ENCODE measurements at places on chromosomes 4 and X.

GRCh38 chr4:185145572-185145971, 2.5 kb downstream of the SLC25A4 start:
- H3K27ac ChIP-seq: no peak overlapping the region
- no peak for DNase-seq
- H3K4me3 ChIP-seq: no peak overlapping the region
- no peaks in the 10 kb centered on the region for H3K27me3 ChIP-seq

GRCh38 chr4:10096978-10097335, 19.6 kb downstream of the WDR1 start:
- no peaks in the 10 kb centered on the region for H3K27me3 ChIP-seq
- peaks cover 65% of the 10 kb centered on the region for H3K36me3 ChIP-seq
- peaks cover 88% of the 10 kb centered on the region for H3K4me1 ChIP-seq
- peak overlapping the region; percentile 92 for H3K27ac ChIP-seq

GRCh38 chrX:2552621-2553201, 51.9 kb upstream of the DHRSX start:
- no peak overlapping the region for H3K27ac ChIP-seq
- H3K4me1 ChIP-seq: no peaks in the 10 kb centered on the region
- H3K4me3 ChIP-seq: no peak overlapping the region
- peaks cover 54% of the 10 kb centered on the region for H3K27me3 ChIP-seq
- H3K36me3 ChIP-seq: no peaks in the 10 kb centered on the region

DNA sequence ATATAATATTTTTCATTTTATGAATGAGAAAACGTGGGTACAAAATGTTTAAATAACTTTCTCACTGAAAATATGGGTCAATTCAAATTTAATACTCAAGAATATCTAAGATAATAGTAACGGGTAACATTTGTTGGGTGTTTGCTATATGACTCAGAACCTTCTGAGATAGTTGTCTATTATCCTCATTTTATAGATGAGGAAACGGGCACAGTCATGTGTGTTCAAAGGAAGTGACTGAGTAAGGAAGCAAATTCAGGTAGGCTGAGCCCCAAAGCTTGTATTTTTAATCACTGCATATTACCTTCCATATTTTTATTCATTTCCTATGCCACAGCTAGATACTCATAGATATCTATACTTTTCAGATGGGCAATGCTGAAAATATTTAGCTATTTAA, 12.2 kb upstream of the CAMK2D start:
- peaks cover 2% of the 10 kb centered on the region for H3K36me3 ChIP-seq
- no peak for DNase-seq
- peaks cover 6% of the 10 kb centered on the region for H3K4me1 ChIP-seq
- no peak overlapping the region for H3K4me3 ChIP-seq
- no peak overlapping the region for H3K27ac ChIP-seq

- no peak for DNase-seq
- no peak overlapping the region for H3K4me3 ChIP-seq
- H3K4me1 ChIP-seq: no peaks in the 10 kb centered on the region
- no peaks in the 10 kb centered on the region for H3K36me3 ChIP-seq
These were observed 210.2 kb downstream of the DMD start for GRCh38 chrX:33001107-33001506.

DNA sequence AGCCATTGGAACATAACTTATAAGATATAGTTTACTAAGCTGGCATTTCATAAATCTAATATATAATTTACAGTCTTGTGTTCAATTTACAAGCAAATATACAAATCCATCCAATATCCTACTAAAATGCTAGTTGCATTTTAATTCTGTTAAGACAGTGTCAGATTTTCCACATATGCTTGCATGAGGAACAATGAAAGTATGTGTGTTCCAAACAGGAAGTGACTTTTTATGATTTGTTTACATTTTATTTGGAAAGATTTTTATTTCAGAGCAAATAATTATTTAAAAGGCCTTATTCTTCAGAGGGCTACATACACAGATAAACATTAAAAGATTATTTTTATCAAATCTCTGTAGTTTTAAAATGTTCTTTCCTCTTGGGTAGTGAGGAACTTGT, 130.1 kb downstream of the KLHL34 start:
- no peaks in the 10 kb centered on the region for H3K36me3 ChIP-seq
- DNase-seq: no peak
- no peak overlapping the region for H3K4me3 ChIP-seq
- H3K27me3 ChIP-seq: no peaks in the 10 kb centered on the region
- no peaks in the 10 kb centered on the region for H3K4me1 ChIP-seq
- H3K27ac ChIP-seq: no peak overlapping the region

DNA sequence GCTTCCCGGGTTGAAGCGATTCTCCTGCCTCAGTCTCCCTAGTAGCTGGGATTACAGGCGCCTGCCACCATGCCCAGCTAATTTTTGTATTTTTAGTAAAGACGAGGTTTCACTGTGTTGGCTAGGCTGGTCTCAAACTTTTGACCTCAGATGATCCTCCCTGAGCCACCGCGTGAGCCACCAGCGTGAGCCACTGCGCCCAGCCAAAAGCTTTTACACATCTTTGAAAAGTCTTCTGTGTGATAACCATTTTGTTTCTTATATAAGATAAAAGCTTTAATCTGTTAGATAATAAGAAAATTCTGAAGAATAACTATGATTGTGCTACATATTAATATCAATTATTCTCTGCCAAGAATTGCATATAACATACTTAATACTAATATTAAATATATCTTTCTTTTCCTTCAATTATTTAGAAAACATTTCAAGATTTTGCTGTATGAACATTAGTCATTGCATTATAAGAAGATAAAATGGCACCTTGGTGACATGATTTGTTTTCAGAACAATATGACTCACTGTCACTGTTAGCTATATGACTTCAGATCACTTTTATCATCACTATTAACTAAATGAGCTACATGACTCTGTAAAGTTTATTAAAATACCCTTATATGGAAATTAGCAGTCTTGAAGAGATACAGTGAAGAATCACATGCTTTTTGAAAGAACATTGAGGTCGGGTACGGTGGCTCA, 33.4 kb downstream of the RUFY3 start:
- no peak overlapping the region for H3K4me3 ChIP-seq
- DNase-seq: no peak
- peaks cover 28% of the 10 kb centered on the region for H3K4me1 ChIP-seq
- peaks cover 3% of the 10 kb centered on the region for H3K36me3 ChIP-seq
- no peak overlapping the region for H3K27ac ChIP-seq
- no peaks in the 10 kb centered on the region for H3K27me3 ChIP-seq

DNA sequence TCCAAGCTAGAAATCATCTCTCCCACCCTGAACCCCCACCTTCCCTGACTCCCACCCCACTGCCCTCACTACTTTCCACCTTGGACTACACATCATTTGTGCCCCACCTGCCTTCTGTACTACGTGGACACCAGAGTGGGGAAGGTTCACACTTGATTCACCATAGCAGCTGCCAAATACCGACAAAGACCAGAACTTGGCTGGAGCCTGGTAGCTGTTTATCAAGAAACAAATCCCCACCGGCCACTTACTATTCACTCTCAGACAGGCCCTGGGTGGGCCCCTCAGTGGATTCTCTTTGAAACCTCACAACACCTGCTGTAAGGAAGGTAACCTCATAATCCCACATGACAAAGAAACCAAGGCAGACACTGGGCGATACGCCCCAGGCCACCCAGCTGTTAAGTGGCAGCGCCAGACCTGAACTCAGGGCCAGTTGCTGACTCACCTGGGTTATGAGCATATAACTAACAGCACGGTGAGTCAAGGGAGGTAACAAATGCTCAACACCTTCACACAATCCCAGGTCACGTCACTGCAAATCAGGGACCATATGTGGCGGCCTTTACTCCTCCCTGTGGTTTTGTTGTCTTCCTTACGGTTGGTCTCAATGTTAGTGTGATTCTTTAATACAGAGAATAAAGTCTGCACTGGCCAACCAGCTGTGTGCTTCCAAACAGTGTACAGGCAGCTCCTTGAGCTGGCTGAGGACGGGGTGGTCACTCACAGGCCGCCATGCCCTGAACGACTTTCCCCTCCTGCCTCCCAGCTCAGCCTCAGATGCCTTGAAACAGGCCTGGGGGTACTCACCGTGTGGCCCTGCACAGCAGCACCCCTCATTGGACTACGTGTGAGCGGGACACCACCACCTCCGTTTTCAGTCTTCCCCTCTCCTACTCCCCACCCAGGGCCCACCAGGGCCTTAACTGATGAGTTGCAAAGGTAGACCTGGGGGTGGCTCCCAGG, 7.5 kb downstream of the WDR1 start:
- H3K27me3 ChIP-seq: no peaks in the 10 kb centered on the region
- peaks cover 99% of the 10 kb centered on the region for H3K4me1 ChIP-seq
- DNase-seq: no peak
- H3K27ac ChIP-seq: peak overlapping the region; percentile 88
- peaks cover 51% of the 10 kb centered on the region for H3K36me3 ChIP-seq

- DNase-seq: no peak
- H3K36me3 ChIP-seq: peaks cover 3% of the 10 kb centered on the region
- no peak overlapping the region for H3K4me3 ChIP-seq
- no peaks in the 10 kb centered on the region for H3K27me3 ChIP-seq
- H3K4me1 ChIP-seq: peaks cover 31% of the 10 kb centered on the region
These were observed 179.0 kb upstream of the RASGEF1B start for GRCh38 chr4:81650606-81651242.

- no peaks in the 10 kb centered on the region for H3K4me1 ChIP-seq
- H3K27ac ChIP-seq: no peak overlapping the region
- no peak overlapping the region for H3K4me3 ChIP-seq
- no peaks in the 10 kb centered on the region for H3K27me3 ChIP-seq
These were observed 1163.5 kb upstream of the PABPC4L start for GRCh38 chr4:135365065-135365464.

DNA sequence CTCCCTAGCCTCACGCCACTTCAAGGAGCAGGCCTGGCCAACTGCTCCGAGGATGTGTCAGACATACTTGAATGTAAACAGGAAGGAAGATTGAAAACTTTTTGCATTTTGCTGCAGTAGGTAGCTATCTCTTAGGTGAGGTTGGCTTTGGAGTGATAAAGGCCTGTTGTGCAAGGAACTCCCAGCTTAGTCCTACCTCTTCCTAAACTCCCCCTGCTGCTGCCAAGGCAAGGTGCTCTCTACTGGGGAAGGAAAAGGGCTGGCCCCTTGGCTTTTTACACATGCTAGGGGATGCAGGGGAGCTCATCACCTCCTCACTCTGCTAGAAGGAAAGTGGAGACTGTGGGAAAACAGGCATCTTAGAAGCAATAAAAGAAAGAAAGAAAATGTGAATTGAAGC, 10.7 kb upstream of the BRS3 start:
- DNase-seq: no peak
- H3K27ac ChIP-seq: no peak overlapping the region
- no peaks in the 10 kb centered on the region for H3K4me1 ChIP-seq
- H3K36me3 ChIP-seq: no peaks in the 10 kb centered on the region
- no peak overlapping the region for H3K4me3 ChIP-seq

GRCh38 chrX:53135581-53135980, 41.6 kb downstream of the KANTR start:
- no peak overlapping the region for H3K27ac ChIP-seq
- no peak overlapping the region for H3K4me3 ChIP-seq
- H3K4me1 ChIP-seq: no peaks in the 10 kb centered on the region
- no peaks in the 10 kb centered on the region for H3K27me3 ChIP-seq

- no peak for DNase-seq
- H3K4me1 ChIP-seq: no peaks in the 10 kb centered on the region
- no peaks in the 10 kb centered on the region for H3K36me3 ChIP-seq
- H3K27ac ChIP-seq: no peak overlapping the region
- no peaks in the 10 kb centered on the region for H3K27me3 ChIP-seq
- H3K4me3 ChIP-seq: no peak overlapping the region
These were observed 16.3 kb upstream of the DDX3X start for GRCh38 chrX:41317477-41318208.

GRCh38 chr4:78059524-78059889, 2.4 kb downstream of the FRAS1 start:
- H3K4me1 ChIP-seq: peaks cover 27% of the 10 kb centered on the region
- H3K27ac ChIP-seq: no peak overlapping the region
- peak overlapping the region; percentile 76 for H3K4me3 ChIP-seq
- H3K36me3 ChIP-seq: peaks cover 5% of the 10 kb centered on the region

DNA sequence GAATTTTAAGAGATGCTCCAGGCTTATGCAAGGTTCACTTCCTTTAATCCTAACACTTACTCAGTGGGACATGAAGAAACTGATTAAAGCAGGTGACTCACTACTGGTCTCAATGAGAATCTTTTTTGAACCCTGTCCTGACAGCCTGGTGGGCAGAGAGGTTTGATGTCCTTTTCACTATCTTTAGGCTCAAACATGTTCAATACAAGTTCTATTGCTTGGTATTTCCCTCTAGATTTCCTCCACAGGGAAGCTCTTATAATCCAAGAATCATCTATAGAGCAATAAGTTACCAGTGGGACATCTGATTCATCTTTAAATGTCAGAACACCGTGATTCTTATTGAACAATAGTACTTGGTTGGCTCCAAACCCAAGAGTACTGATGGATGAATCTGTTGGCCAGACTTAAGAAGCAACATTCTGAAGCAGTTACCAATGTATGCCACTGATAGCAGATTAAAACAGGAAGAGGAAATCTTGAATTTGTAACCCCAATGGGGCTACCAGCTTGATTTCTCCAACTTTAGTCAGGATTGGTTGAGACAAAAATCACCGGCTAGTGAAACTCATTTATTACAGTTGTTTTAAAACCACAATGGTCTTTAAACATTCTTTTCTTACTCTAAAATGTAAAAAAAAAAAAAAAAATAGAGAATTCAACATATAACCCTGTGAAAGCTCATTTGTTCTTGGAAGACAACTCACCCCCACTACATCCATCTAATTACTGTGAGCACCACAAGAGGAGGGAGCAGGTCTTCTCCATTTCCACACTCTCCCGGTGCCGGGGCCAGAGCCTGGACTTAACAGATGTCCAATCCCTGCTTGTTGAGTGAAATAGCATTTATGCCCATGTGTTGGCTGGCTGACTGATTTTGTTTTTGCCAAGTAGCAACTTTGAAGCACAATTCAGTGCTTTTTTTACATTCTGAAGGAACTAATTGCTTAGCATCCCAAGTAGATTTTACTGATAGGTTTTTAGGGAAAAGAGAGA, 43.3 kb downstream of the FGFBP1 start:
- H3K27me3 ChIP-seq: peaks cover 54% of the 10 kb centered on the region
- no peak for DNase-seq
- no peaks in the 10 kb centered on the region for H3K36me3 ChIP-seq
- peaks cover 5% of the 10 kb centered on the region for H3K4me1 ChIP-seq

DNA sequence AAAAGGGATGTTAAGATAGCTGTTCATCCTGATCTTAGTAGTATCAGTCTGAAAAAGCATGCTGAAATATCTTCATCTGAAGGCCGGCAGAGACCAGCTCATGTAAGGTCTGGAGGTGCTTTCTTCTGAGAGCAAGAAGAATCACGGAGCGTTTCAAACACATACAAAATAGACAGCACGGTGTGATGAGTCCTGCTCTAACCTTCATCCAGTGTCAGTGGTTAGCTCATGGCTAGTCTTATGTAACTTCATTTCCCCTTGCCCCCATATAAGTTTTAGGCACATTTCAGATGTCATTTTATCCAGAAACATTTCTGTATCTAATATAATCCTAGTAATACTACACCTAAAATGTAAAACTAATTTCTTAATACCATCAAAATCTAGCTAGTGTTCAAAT, 27.8 kb downstream of the ADD1 start:
- H3K27me3 ChIP-seq: no peaks in the 10 kb centered on the region
- H3K4me3 ChIP-seq: no peak overlapping the region
- peak overlapping the region; percentile 36 for H3K27ac ChIP-seq
- DNase-seq: no peak
- H3K4me1 ChIP-seq: peaks cover 54% of the 10 kb centered on the region
- peaks cover 12% of the 10 kb centered on the region for H3K36me3 ChIP-seq

- no peak for DNase-seq
- no peaks in the 10 kb centered on the region for H3K4me1 ChIP-seq
- no peak overlapping the region for H3K27ac ChIP-seq
- H3K27me3 ChIP-seq: no peaks in the 10 kb centered on the region
- H3K36me3 ChIP-seq: no peaks in the 10 kb centered on the region
These were observed 525.4 kb upstream of the HS3ST1 start for GRCh38 chr4:11954093-11954492.

All from central memory CD8-positive, alpha-beta T cell (primary cell).